ENCODE measurements at places on chromosomes 1 and 21.

- no peak for DNase-seq
These were observed 2.4 kb upstream of the RNU11 start for GRCh38 chr1:28646040-28646439.

DNA sequence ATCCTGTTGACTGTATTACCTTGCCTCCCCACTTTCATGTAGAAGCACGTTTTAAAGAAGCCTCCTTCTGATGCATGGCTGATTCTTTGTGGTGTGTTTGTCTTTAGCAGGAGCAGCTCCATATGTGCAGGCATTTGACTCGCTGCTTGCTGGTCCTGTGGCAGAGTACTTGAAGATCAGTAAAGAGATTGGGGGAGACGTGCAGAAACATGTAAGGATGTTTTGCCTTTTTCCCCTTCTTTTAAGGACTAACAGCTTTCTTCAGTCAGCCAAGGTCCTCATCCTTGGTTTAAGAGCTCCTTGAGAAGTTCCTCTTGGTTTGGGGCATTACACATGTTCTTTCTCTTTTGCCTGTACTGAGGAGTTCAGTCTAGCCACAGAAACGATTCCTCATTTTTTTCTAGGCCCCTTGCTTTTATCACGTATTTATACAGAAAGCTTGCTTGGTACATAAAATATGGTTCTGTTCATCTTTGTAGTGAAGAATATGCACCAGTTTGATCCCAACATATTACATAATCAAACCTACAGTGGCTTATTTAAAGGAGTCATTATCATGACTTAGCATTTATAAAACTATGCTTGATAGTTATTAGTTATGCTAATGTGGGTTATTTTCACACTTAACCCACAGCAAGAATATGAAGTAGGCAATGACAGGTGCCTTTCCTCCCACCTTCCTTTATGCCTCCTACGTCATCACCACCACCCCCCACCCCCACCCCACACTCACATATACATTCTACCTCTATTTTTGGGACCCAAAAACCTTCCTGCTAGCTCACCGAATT lies 19.6 kb downstream of the CAP1 start:
- DNase-seq: no peak

- DNase-seq: no peak
These were observed 635 bp upstream of the MMEL1 start for GRCh38 chr1:2633366-2633935.

DNA sequence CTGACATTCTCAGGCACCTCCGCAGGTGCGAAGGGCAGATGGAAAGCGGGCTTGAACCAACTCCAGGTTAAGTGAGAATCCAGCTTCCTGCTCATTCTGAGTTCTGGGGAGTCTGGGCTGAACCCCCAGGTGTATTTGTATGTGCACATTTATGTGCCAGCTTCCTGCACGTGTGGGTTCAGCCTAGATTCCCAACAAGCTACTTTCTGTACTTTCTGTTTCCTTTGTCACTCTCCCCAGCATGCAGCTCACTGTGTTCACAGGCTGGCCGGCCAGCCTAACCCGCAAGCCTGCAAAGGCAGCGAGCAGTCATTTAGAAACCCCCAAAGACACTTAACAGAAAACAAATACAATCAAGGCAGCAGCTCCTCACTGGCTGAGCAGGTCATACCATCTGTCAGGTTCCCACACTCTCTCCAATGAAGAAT lies 1.3 kb upstream of the IL19 start:
- no peak for DNase-seq

DNA sequence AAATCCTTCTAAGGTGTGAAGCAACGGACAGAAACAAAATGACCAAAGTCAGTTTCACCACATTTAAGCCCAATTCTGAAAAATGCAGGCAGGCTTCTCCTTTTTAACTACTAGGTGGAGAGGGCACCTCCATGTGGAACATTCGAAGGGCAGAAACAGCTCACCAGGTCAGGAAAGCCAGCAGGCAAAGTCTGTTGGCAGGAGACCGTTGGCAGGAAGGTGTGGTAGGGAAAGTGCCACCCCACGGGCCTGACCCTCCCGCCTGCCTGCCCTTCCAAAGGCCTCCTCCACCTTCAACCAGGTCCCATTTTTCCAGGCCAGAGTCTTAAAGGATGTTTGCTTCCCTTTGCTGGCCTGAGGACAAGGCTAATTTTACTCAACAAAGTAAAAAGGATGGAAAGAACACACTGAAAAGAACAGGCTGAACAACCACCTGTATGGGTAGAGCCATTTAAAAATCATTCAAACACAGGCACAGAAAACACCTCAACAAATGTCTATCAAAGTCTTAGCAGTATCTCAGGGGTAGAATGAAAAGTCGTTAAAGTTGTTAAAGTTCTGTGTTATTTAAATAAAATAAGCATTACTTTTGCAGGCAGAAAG lies 26.4 kb downstream of the CAPZB start:
- no peak for DNase-seq

DNA sequence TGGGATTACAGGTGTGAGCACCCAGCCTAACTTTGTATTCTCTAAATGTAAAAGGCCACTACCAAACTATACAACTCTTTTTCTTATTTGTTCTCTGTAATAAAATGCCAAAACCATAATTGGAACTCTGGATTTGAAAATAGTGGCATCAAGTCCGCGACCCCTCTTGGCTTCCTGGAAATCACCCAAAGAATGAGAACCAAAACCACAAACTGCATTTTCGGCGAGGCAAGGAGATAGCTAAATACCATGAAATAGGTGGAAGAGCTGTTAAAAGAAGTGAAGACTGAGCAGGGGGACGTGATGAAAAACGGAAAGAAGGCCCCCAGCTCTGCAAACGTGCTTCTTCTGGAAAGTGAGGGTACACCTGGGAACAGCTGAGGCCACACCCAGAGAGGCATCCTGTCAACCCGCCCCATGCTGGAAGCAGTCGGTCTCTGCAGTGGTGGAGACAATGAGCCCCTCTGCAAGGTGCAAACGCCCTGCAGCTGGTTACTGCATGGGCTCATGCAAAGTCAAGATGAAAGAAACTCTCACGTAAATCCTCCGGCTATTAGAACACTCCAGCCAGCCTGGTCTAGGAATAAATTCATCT lies 22.5 kb downstream of the VPS26C start:
- DNase-seq: no peak

DNA sequence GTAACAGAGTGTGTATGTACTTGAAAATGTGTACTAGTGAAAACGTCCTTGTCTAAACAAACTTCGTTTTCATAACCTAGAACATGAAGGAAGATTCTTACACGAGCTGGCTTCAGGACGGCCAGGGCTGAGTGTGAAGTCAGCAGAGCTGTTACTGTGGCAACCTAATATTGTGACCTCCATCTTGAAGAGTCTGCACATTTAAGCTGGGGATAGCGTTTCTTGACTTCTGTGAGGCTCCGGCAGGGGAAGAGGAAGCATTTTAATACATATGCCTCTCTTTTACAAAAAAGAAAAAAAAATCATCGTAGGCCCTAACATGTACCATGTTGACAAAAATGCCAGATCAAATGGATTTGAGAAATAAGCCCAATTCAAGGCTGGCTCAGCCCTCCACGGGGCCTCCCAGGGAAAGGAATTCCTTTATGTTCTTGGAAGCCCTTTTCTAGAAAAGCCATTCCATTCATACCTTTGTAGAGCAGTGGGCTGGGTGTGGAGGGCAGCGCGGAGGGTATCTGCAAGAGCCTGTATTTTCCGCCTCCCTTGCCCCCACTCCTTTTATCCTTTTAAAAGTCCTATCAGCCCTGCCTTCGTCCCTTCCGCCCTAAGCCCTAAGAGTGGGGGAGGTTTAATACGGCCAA lies 51.1 kb downstream of the SIM2 start:
- no peak for DNase-seq

DNA sequence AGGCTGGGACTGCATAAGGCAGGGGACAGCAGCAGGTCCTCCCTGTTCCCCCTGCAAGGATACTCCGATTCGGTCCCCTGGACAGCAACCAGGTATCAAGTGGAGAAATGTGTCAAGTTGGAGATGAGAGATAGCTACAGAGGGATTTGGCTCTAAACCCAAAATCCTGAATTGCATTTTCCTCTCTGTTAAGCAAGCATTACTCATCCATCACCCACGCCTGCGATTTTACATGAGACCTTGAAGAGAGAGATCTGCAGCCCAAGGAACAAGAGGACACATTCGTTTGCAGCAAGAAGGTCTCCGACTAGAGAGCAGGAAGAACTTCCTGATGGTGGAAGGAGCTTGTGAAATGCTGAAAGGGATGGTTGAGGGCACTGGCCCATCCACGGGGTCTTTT lies 21.9 kb downstream of the SYT2 start:
- no peak for DNase-seq

DNA sequence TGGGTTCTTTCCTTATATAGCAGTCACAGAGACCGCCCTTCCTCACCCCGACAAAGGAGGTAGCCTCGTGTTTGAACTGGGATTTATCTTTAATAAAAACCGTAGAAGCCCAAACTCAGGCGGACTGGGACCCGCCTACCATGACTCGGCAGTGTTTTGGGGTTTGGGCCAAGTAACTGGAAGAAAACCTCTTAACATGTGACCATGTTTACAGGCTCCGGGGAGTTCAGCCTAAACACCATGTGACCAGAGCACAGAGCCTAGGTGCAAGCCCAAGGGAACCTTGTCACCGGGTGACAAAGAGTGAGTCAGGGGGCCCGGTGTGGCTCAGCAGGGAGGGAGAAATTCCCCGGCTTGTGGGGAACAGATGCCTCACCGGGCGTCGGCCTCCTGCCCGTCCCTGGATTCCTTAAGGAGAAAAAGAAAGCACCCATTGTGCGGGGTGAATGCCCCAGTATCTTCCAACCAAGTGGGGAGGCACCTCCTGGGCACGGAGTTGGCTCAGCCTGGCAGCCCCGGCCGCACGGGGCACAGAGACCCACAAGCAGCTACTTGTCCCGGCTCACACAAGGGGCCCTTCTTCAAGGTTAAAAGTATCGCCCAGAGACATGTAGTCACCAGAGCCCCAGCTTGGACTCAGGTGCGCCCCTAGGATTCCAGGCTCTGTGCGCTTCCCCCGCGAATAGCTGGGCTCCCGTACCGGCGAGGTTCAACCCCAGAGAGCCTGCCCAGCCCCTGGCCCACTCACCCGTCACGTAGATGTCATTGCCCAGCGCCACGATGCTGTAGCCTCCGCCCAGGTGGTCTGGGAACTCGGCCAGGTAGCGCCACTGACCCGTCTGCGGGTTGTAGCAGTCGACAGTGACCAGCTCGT lies 1.4 kb downstream of the KLHL21 start:
- DNase-seq: peak; percentile 40

DNA sequence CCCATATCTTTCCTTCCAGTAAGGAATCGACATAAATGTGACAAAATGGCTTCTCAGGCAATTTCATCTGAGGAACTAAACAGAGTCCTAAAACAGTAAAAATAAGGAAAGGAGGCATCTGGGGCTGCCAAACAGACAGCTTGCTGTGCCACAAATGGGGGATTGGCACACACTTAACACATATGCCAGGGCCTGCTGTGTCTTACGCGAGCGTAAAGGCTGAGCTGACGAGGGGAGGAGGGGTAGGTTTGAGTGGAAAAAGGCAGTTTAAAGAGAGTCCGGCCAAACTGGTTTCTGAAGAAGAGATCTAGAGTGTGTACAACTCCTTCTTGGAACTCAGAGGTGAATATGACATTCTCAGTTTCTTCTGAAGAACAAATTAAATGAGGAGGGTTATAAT lies 244.1 kb upstream of the MAP1LC3C start:
- no peak for DNase-seq

GRCh38 chr1:187121661-187122060 lies 292.9 kb downstream of the PLA2G4A start:
- no peak for DNase-seq

DNA sequence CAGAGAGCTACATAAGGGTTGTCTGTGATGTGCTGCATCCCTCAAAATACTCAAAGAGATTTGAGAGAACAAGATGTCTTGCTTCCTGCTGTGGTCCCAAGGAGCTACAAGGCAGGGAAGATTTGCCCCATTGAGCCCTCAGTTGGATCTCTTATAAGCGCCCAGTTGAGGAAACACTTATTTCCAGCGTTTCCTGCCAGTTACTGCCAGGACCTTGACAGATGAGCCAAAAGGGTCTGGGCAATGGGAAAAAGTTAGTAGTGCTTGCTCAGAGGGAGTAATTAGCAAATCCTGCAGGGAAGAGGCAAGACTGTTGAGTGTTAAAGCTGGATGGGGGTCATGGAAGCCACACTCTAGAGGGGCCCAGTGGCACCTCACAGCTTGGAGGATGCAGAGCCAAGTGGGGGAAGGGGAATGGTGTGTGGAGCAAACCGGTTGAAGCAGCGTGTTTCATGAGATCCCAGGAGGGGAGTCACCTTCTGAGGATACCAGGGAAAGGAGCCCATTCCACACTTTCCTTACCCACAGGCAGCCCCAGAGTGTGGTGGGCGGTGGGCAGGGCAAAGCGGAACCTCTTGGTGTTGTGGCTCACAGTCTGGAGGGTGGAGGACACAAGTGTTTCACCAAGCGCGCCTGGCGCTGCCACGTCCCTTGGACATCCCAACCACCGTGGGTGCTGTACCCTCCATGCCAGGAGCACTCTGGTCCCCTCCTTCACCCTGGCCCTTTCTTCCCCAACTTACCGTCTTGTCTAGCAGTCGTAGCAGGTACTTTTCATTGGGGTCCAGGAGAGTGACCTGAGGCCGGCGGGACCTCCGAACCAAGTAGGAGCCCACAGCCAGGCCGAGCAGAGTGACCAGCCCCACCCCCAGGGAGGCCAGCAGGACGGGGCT lies 805 bp downstream of the CYB5R1 start:
- no peak for DNase-seq

GRCh38 chr1:113683384-113684152 lies 75.7 kb downstream of the PHTF1 start:
- DNase-seq: no peak

GRCh38 chr1:12669529-12670068 lies 25.7 kb downstream of the AADACL4 start:
- DNase-seq: no peak

DNA sequence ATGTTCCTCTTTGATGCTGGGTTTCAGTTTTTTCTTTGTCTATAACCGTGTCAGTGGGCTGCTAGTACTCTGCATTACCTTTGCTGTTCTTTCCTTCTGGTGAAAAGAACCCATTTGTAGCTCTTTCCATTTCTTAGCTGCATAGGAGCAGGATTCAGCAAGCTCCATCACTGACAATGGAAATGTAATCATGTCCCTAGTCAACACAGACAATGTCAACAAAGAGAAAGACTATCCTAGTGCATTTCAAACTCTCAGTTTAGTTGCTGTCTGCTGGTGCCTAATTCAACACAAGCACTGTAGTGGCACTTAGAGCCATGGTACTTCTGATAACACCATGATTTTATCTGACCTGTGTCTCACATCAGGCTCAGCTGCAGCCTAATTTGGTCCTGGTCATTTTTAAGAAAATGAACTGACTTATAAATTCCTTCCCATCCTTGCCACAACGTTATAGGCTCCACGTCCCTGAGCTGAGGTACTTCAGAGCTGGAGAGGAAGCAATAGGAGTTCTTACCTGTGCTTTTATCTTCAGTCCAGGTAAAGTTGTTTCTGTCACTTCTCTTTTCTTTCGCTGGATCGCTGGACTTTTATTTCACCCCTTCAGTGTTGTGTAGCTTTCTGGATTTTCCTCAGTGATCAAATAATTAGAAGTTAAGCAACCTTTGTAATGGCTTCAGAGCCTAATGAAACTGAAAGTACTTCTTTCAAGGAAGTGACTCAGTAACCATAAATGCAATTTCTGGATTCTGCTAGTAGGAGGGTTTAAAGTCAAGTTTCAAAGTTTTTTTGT lies at the start of gene GBP3:
GBP3 (minus strand) TSS at position 700 of the 793 bp plus-strand sequence. CDS start 2,145 bp downstream, outside the sequence.
- no peak for DNase-seq

All from activated CD8-positive, alpha-beta memory T cell treated with anti-CD3 and anti-CD28 coated beads for 48 hours (primary cell).